Neural crest cell (in vitro differentiated cells): ENCODE measurements at places on chromosomes 4 and X. TPM values are rescaled to one million over a fixed set of nuclear protein-coding genes. Genes with fewer than 3 reads are reported as not detected.

The PCDH11X gene
- total RNA-seq: 1.9 TPM in 2 replicates

The KIF4A gene
- 57.8 and 58.5 TPM in 2 replicates for total RNA-seq

The FHIP1A gene
- 0.23 TPM in 1 of 2 replicates, not detected in the other for total RNA-seq

The MAGEA9B gene
- not detected in 2 replicates for total RNA-seq

DNA sequence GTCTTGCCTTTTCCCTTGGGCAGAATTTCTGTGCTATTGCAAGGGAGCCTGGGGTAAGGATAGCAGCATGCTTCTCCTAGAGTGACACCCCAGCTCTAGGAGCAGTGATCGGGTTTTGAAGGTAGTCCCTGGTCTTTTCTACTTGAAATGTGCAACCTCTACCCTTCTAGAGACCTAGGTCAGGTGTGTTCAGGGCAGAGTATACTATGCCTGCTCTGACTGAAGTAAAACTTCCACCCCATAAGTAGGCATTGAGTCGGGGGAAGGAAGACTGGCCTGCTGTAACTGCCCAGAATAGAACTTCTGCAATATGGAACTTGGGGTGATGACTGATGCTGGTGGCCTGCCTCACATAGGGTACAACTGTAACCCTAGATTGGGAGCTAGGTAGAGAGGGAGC, 80.9 kb downstream of the ARHGAP36 start:
- no peak for DNase-seq

GRCh38 chrX:134599184-134599914, 58.9 kb downstream of the PLAC1 start:
- no peak for DNase-seq

GRCh38 chrX:80817002-80817401, 7.3 kb upstream of the BRWD3 start:
- DNase-seq: no peak

- DNase-seq: no peak
Measured at GRCh38 chr4:132991111-132991510, 158.0 kb upstream of the PCDH10 start.

GRCh38 chr4:8333726-8334460, 64.3 kb downstream of the HTRA3 start:
- DNase-seq: no peak

- no peak for DNase-seq
Measured at GRCh38 chr4:8643441-8643840, 50.9 kb downstream of the CPZ start.

DNA sequence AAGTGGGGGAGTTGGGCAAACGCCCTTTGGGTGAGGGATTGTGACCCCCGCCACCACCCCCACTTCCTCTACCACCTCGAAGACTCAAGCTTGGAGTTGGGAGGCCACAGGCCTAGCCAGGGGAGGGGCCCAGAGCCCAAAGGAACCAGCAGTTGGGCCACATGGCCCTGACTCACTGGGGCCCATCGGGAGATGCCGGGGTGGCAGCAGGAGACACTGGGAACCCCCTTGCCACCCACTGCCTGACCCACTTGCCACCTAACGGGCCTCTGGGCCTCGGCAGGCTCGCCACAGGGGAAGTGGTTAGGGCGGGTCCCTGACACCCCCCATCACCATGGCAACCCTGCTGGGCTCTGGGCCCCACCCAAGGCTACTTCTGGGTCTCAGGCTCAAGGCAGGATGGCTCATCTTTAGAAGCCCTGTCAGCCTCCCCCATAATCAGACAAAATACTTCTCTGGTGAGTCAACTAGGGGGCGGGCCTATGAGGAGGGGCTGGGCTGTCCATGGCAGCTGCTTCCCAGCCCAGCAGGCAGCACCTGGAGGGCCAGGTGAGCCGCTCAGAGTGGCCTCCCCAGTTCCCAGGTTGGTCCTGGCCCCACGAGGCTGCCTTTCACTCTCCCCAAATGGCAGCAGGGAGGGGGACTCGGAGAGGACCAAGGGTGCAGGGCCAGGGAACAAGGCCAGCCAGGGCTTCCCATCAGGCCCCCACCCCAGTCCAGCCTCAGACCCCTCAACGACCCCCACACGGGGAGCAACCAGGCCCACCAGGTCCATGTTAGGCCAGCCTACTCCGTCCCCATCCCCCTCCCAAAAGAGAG, 5.6 kb downstream of the FLNA start:
- no peak for DNase-seq

- no peak for DNase-seq
Measured at GRCh38 chrX:38403834-38404233, 51.4 kb downstream of the OTC start.

GRCh38 chr4:112031712-112032328, 113.4 kb upstream of the FAM241A start:
- DNase-seq: peak; percentile 38

GRCh38 chr4:73673286-73673685, 53.0 kb upstream of the RASSF6 start:
- DNase-seq: no peak

GRCh38 chr4:64829749-64830148, 420.5 kb upstream of the TECRL start:
- no peak for DNase-seq

- DNase-seq: no peak
Measured at GRCh38 chr4:78292341-78292740, 235.2 kb downstream of the FRAS1 start.
